GM12864 (cell line): ENCODE measurements at places on chromosomes 5 and 9.

- no peak for DNase-seq
These were observed 290.1 kb downstream of the ADAMTS6 start for GRCh38 chr5:65191554-65192135.

DNA sequence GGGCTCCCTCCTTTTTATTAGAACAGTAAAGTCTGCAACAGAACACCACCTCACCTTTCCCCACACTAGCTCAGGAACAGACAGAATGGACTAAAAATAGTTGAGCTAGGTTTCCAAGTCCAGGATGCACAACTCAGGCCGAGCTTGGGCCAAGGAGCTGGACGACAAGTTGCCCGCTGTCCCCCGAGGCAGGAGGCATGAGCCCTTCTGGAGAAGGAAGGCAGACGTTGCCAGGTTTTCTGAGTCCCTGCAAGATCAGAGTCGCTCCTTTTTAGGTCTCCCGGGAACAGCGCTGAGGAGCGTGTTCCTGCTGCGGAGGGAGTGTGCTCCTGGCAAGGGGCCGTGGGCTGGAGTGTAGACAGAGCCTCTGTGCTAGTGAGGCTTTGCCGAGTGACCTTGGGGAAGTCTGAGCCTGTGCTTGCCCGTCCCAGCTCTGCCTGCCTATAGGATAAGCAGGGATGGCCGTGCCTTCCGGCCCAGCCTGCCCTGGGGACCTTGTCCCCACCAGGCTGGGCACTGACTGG lies 121.6 kb downstream of the WNK2 start:
- no peak for DNase-seq

DNA sequence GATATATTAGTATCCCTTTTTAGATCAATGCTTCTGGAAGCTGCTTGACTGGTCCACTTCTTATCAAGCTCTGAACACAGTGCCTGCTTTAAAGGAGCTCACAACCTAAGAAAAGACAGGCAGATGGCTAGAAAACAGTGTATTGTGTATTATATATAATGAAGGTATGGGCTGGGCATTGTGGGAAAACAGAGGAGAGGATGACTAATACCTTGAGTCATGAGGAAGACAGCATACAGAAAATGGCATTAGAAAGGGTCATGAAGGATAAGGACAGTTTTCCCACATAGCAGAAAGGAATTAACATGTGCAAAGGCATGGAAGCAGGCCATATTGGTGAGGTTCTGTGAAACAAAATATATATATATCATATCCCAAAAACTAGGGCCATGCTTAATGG lies 309.6 kb downstream of the MLLT3 start:
- no peak for DNase-seq

GRCh38 chr5:151025250-151025606 lies 4.8 kb downstream of the GPX3 start:
- DNase-seq: no peak

DNA sequence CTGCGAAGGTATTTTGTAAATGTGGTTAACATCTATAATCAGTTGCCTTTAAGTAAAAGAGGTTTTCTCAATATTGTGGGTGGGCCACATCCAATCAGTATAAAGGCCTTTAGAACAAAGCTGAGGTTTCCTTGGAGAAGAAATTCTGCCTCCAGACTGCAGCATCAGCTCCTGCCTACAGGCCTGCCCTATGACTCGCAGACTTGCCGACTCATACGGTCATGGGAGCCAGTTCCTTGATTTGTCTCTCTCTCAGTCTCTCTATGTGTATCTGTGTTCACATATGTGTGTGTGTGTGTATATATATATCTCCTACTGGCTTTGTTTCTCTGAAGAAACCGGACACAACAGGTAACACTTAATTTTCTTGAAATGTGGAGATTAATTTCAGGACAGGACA lies 45.3 kb downstream of the SLC36A1 start:
- no peak for DNase-seq

DNA sequence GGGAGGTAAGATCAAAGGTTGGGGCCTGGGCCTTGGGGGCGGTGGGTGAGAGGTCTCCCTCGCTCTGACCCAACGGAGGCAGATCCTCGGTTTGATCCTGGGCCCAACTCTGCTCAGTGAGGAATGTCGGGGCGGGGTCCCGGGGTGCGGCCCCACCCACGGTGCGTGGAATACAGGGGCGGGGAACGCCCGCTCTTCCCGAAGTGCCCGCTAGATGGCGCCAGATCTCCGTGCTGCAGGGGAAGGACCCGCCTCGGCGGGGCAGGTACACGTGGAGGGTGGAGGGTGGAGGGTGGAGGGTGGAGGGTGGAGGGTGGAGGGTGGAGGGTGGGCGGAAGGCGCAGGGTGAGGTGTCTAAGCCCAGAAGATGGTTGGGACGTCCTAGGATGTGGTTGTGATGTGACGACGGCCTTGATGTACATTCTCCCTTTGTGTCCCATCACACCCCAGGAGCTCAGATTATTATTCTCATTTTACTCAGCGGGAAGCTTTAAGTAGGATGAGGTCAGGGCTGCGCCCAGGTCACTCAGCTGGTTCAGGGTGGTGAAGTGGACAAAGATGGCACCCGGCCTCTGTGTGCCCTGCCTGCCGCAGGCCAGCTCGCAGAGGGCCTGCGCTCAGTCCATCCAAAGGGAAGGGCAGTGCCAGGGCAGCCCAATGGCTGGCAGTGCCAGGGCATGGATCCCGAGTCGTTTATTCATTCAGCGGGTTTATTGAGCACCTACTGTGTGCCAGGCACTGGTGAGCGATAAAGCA lies 9.4 kb upstream of the RPS14 start:
- no peak for DNase-seq

DNA sequence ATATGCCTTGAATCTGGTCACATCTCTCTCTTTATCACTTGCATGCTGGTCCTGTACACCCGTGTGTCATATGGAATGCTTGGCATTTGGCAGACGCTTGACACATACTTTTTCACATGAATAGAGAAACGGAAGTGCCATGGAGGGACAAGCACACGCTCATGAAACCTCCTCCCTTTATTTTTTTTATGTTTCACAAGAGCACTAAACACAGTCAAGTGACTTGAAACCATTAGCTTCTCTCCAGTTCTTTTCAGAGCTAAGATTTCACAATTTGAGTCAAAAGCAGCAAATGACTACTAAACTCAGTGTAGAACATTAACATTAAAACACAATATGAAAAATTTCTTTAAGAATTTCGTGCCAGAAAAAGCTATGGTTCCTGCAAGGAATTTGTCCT lies 151.1 kb downstream of the DOCK2 start:
- no peak for DNase-seq

GRCh38 chr9:124858330-124859046 lies 3.3 kb downstream of the RPL35 start:
- DNase-seq: no peak

- DNase-seq: no peak
These were observed 59.2 kb downstream of the SYK start for GRCh38 chr9:90860826-90861225.

GRCh38 chr9:119907056-119907455 lies 537.8 kb upstream of the BRINP1 start:
- no peak for DNase-seq
